ENCODE measurements at places on chromosomes 4 and X.

DNA sequence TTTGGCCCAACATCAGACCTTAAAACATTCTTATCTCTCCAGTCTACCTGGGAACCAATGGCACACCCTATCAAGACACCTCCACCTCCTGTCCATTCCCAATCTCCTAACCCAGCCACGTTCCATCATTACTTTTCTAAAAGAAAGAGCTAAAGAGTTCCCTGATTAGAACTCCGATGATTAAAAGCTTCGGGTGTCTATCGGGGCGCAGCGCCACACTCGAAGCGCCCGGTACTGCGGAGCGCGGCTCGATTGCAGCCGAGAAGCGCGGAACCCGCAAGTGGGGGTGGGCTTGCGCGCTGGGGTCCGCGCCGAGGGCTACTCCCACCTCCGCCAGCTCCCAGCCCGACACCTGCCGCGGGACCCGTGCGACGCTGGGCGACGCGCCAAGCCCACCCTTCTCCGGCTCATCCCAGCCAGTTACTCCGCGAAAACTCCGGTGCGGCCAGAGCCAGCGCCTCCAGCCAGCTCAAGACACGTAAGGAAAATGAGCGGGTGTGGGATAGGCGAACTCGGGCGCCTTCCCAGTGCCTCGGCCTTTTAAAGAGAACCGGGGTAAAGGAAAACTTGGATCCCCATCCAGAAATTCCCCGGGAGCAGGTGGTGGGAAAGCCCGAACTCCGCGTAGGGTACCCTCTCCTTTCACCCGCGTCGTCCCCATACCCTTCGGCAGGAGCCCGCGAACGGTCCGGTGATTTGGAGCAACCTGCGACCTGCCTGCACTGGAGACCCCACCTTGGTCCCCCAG lies 593 bp downstream of the NPY1R start:
- DNase-seq: peak; percentile 73

- DNase-seq: no peak
Measured at GRCh38 chr4:112153211-112153791, 8.0 kb downstream of the FAM241A start.

GRCh38 chr4:24853142-24853541 lies 57.8 kb downstream of the SOD3 start:
- DNase-seq: no peak

- no peak for DNase-seq
Measured at GRCh38 chr4:41853973-41854372, 81.3 kb upstream of the TMEM33 start.

- no peak for DNase-seq
Measured at GRCh38 chr4:17646693-17647092, 32.3 kb downstream of the MED28 start.

DNA sequence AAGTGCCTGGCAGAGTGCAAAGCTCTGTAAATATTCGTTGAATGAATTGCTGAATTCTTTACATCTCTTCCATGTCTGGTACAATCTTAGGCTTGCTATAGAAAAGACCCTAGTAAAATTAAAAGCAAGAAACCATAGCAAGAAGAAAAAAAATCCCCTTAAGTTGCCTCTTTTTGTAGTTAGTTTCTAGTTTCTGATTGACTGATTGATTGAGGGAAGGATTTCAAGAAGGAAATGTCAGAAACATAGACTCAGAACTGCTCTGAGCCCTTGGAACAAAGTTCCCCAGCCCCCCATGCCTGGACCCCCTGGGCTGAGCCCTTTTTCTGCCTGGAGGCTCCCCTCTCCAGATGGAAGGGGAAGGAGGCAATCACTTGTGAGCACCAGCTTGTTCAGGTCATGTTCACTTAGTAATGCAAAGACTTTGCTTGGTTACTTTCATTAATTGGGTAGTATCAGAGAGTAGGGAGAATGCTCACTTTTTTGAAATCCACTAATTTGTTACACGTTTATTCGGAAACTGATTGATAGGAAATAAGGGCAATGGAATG lies 35.6 kb downstream of the DAPP1 start:
- DNase-seq: no peak

GRCh38 chr4:74840936-74841509 lies 46.7 kb upstream of the BTC start:
- peak; percentile 51 for DNase-seq

GRCh38 chr4:99402765-99403164 lies 32.4 kb downstream of the ADH7 start:
- DNase-seq: no peak

GRCh38 chrX:87517571-87518141 lies at the start of gene KLHL4:
KLHL4 (plus strand) TSS chrX:87517802; CDS start chrX:87517894, 92 bp downstream.
- DNase-seq: peak; percentile 72

GRCh38 chr4:185625503-185625902 lies 90.2 kb upstream of the PDLIM3 start:
- DNase-seq: no peak

- no peak for DNase-seq
Measured at GRCh38 chr4:73943555-73943954, 38.3 kb downstream of the PF4 start.

DNA sequence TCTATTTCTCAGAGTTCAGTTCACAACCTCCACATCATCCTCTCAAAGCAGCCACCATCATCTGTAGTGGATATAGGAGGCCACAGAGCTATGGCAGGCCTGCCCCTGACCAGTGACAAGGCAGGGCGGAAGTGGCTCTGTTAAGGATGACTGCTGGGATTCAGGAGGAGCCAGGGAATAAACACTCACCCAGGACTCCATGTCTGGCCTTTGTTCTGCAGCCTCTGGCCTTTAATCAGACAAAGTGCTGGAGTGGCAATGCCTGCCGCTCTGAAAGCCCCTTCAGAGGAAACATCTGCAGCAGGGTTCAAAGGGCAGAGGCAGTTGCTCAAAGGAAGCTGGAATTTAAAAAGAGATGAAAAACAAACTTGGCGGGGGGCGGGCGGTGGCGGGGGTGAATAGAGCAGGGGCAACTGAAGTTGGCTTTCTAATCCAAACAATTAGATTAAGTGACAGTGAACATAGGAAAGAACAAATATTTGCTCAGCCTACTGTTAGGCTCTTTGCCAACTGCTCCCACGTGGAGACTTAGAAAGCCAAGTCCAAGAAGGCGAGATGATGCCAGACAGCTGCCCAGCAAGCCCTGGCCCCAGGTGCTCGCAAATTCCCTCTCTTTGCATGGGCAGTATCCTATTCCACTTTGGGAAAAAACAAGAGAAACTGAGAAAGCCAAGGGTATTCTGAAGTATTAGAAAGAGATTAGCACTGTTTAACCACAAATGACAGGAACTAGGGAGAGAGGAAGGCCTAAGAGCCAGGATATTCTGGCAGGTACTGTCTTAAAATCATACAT lies 5.5 kb downstream of the MPP1 start:
- no peak for DNase-seq

- no peak for DNase-seq
Measured at GRCh38 chr4:158760866-158761265, 8.0 kb upstream of the FNIP2 start.

- DNase-seq: no peak
Measured at GRCh38 chr4:156294577-156294976, 340.9 kb upstream of the CTSO start.

DNA sequence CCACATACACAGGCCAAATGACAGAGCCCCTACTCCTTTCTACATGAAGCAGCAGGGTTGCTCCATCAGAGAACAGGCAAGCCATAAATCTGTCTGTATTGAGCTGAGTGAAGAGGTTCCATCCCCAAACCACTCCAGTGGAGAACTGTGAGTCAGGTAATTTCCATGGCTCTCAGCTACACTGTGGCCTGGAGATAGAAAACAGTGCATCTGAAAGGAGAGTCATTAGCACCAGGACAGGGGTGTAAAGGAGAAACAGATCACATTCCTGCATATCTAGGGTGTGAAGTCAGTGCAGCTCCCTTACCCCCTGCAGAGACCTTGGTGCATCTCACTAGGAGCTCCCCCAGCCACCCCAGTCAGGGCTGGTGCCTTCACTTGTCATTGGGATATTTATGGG lies 314.7 kb downstream of the CHIC1 start:
- no peak for DNase-seq

DNA sequence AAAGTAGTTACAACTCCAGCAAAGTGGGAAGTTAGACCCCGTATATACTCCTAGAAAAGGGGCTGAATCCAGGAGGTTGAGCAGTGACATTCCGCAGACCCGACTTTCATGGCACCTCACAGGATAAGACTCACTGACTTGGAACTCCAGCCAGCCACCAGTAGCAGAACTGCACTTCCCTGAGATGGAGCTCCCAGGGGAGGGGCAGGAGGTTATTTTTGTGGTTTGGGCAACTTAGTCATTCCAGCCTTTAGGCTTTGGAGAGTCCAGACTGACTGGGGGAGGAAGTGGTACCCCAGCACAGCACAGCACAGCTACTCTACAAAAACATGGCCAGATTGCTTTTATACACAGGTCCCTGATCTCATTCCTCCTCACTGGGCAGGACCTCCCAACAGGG lies 319.1 kb downstream of the PCDH19 start:
- no peak for DNase-seq

- DNase-seq: no peak
Measured at GRCh38 chr4:182257503-182257902, 14.3 kb downstream of the TENM3 start.

- no peak for DNase-seq
Measured at GRCh38 chr4:57424232-57424897, 314.2 kb upstream of the IGFBP7 start.

- no peak for DNase-seq
Measured at GRCh38 chr4:118801895-118802575, 33.9 kb downstream of the SEC24D start.

- no peak for DNase-seq
Measured at GRCh38 chr4:16591272-16591826, 307.1 kb downstream of the LDB2 start.

- no peak for DNase-seq
Measured at GRCh38 chrX:19827088-19827487, 60.3 kb downstream of the SH3KBP1 start.
